ENCODE measurements at places on chromosomes 2 and 18.

- no peaks in the 10 kb centered on the region for H3K4me1 ChIP-seq
- H3K27ac ChIP-seq = no peak overlapping the region
- peaks cover 8% of the 10 kb centered on the region for H3K36me3 ChIP-seq
- H3K27me3 ChIP-seq = no peaks in the 10 kb centered on the region
- H3K4me3 ChIP-seq = no peak overlapping the region
Measured at GRCh38 chr2:35997488-35997887, 358.1 kb upstream of the CRIM1 start.

DNA sequence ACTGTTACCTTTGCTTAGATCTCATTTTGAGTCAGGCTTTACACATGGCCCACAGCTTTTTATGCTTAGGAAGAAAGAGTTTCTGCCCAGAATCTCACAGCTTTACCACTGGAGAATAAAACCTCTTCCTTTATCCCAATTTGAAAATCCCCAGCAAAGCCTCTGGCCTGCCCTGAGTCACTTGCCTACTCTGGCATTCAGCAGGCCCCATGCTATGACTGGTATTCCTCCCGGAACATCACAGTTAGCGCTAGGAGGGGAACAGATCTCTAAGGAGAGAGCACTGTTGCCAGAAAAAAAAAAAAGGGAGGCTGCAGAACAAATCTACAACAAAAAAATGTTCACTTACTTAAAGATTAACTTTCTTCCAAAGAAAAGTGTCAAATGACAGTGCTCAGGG lies 152.9 kb upstream of the DNMT3A start:
- no peak overlapping the region for H3K27ac ChIP-seq
- no peaks in the 10 kb centered on the region for H3K36me3 ChIP-seq
- H3K4me3 ChIP-seq = no peak overlapping the region
- no peak for DNase-seq
- H3K4me1 ChIP-seq = peaks cover 10% of the 10 kb centered on the region

- H3K27me3 ChIP-seq = no peaks in the 10 kb centered on the region
- H3K4me1 ChIP-seq = peaks cover 22% of the 10 kb centered on the region
- peak overlapping the region; percentile 25 for H3K27ac ChIP-seq
- H3K36me3 ChIP-seq = peaks cover 15% of the 10 kb centered on the region
Measured at GRCh38 chr2:105592288-105592687, 152.4 kb upstream of the NCK2 start.

GRCh38 chr2:96413323-96413722 lies 77.8 kb downstream of the NCAPH start:
- H3K4me1 ChIP-seq = peaks cover 34% of the 10 kb centered on the region
- no peak for DNase-seq
- peaks cover 4% of the 10 kb centered on the region for H3K27me3 ChIP-seq
- H3K27ac ChIP-seq = no peak overlapping the region

GRCh38 chr2:234091883-234092282 lies 41.4 kb downstream of the SPP2 start:
- no peak for DNase-seq
- H3K36me3 ChIP-seq = peaks cover 8% of the 10 kb centered on the region
- peaks cover 13% of the 10 kb centered on the region for H3K4me1 ChIP-seq

DNA sequence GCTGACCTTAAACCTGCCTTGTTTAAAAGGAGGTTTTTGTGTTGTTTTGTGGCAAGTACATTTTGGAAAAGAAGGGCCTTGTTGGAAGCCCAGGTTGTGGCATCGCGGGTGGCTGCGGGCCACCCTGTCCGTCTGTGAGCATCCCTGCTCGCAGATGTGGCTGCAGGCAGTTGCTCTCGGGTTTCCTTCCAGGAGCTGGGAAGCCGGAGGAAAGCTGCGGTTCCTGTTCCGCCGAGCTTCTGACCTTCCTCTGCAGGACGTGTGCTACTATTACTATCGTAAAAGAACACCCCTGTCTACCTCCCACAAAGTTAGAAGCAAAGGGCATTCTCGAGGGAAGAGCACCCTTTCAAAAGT lies 766 bp downstream of the MFF start:
- peak overlapping the region; percentile 90 for H3K4me3 ChIP-seq
- peaks cover 12% of the 10 kb centered on the region for H3K27me3 ChIP-seq
- peaks cover 45% of the 10 kb centered on the region for H3K4me1 ChIP-seq
- peaks cover 44% of the 10 kb centered on the region for H3K36me3 ChIP-seq

- no peaks in the 10 kb centered on the region for H3K4me1 ChIP-seq
- H3K36me3 ChIP-seq = peaks cover 17% of the 10 kb centered on the region
- DNase-seq = no peak
Measured at GRCh38 chr2:202941771-202942170, 29.7 kb downstream of the CARF start.

DNA sequence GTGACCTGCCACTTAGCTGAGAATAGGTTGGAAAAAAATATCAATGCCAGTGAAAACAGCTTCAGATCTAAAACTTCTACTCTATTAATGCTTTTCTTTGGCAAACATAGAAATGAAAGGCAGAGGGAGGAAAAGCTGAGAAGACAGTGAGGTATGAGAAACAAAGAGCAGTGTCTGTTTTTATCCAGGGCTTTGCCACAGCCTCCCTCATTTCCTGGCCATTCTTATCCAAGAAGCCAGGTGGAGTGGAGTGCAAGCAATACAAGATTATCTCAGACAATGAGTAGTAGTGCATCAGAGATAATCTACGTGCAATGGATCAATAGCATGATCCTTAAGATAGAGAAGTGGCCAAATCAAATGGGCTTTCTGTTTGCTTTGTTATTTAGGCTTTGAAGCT lies 808.7 kb upstream of the PIK3C3 start:
- H3K4me3 ChIP-seq = no peak overlapping the region
- peaks cover 18% of the 10 kb centered on the region for H3K4me1 ChIP-seq
- no peaks in the 10 kb centered on the region for H3K36me3 ChIP-seq
- no peaks in the 10 kb centered on the region for H3K27me3 ChIP-seq
- H3K27ac ChIP-seq = no peak overlapping the region

DNA sequence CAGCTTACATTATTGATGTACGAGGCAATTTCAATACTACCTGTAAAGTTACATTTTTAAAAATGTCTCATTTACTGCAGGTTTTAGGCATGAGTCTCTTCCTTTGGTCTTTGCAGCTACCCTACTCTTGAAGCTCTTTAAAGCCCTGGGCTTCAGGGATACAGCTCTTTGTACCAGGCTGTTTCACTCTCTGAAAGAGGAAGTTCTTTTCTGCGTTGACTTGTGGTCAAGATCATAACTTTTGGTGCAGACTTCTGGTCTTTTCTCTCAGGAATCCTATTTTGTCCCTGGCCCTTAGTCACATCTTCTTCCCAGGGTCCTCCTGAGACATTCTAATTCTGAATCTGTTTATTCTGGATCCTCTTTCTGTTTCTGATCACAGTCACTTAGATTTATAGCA lies 16.6 kb upstream of the HRH4 start:
- no peak overlapping the region for H3K27ac ChIP-seq
- no peak overlapping the region for H3K4me3 ChIP-seq
- peaks cover 46% of the 10 kb centered on the region for H3K36me3 ChIP-seq
- no peak for DNase-seq

DNA sequence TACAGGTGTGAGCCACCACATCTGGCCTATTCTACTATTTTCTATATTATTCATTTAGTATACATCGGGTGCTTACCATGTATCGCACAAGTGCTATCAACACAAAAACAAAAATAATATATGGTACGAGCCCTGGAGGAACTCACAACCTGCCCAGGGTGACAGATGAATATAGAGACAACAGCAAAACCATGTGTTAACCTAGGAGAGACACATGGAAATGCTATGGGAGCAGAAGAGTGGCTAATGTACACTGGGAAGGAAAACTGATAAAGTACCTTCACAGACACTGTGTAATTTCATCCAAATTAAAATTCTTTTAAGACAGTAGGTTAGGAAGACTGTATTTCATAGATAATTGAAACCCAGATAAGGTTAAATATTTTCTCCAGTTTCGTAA lies 3.9 kb downstream of the SF3B6 start:
- no peak overlapping the region for H3K4me3 ChIP-seq
- H3K36me3 ChIP-seq = peaks cover 39% of the 10 kb centered on the region
- no peak for DNase-seq
- peaks cover 12% of the 10 kb centered on the region for H3K4me1 ChIP-seq
- H3K27ac ChIP-seq = no peak overlapping the region
- H3K27me3 ChIP-seq = no peaks in the 10 kb centered on the region

- no peak overlapping the region for H3K4me3 ChIP-seq
- no peak for DNase-seq
- H3K27me3 ChIP-seq = no peaks in the 10 kb centered on the region
Measured at GRCh38 chr2:12363569-12363968, 353.2 kb upstream of the TRIB2 start.
